ENCODE measurements at places on chromosomes 16 and 17.

DNA sequence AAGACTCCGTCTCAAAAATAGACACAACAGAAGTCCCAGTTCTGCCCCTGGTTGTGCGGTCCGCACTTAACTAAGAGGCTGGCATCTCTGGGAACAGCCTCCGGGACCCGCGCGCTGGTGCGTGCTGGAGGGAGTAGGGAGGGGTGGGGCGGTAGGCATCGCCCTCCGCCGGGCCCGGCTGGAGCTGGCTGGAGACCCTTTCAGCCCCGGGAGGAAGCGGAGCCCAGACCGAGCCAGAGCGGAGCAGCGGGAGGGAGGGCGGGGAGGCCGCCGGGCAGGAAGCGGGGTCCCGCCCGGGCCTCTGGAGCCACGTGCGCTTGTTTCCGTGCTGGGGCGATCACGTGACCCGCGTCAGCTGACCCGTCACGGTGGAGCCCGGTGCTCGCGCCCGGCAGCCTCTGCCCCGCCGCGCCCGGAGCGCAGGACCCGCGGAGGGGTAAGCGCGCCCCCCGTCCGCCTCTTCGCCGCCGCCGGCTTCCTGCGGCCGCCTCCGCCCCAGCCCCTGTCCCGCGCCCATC lies at the start of gene WDR81:
Gene WDR81 (plus strand): TSS at position 354 of the 518 bp plus-strand sequence. CDS start 256 bp downstream, outside the sequence.
- peak; percentile 88 for DNase-seq

DNA sequence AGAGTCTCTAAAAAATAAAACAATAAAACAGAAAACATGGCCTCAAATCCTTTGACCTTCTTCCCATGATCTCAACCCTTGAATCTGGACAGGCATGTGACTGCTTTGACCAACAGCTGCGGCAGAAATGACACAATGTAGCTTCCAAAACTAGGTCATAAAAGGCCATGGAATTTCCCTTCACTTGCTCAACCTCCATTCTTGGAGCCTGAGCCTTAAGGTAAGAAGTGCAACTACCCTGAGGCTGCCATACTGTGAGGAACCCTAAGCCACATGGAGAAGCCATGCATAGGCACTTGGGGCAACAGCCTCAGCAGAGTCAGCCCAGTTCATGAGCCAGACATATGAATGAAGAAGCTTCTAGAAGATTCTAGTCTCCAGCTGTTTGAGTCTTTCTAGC lies 75.7 kb upstream of the BRD7 start:
- no peak for DNase-seq

DNA sequence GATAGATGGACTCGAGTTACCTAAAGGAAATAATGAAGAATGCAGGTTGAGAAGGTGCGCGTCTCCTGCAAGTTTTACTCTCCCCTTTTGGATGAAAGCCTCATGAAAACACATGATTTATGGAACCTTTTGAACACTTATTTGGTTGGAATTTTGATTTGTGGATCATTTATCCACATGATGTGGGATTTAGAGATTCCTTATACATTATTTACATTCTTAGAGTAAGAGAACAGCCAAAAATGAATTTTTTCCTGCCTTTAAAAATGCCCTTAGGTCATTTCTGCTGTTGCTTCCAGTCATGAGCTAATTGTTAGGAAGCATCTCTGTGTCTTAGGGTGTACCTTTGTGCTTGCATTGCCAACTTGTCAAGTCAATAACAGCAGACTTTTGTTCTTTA lies 99.9 kb downstream of the RPTOR start:
- DNase-seq = no peak

GRCh38 chr16:30740364-30741251 lies 7.6 kb upstream of the PHKG2 start:
- DNase-seq = no peak

DNA sequence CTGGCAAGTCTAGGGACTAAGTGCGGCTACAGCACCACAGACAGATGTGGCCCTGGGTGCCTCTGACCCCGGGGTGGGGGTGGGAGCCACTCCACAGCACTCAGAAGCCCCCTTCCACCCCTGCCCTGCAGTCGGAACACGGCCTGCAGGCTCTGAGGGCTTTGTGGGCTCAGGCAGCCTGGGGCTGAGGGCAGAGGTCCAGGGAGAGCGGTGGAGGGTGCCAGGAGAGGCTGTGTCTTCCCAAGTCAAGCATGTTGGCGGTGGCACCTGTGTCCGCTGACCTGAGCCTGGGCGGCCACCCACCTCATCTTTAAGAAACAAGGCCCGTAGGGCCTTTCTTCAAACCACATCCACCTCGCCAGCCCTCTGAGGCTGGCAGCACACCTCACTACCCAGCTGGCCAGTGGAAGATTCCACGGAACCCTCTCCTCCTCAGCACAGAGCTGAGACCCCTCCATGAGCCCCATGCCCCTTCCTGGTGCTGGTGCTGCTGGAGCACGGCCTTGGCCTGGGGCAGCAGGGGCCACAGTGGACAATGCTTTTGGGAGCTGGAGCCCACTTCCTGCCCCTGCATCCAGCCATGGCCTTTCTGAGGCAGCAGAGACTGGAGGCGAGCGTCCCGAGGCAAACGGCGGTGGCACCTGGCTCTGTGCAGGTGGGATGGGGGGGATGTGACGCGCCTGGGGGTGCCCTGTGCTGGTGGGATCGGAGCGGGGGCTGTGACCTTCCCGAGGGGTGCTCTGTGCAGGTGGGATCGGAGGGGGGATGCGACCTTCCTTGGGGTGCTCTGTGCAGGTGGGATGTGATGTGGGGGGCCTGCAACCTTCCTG lies 77.8 kb downstream of the ZNF778 start:
- DNase-seq = no peak

- no peak for DNase-seq
Observed at GRCh38 chr17:8237175-8237574, 10.7 kb downstream of the CTC1 start.

DNA sequence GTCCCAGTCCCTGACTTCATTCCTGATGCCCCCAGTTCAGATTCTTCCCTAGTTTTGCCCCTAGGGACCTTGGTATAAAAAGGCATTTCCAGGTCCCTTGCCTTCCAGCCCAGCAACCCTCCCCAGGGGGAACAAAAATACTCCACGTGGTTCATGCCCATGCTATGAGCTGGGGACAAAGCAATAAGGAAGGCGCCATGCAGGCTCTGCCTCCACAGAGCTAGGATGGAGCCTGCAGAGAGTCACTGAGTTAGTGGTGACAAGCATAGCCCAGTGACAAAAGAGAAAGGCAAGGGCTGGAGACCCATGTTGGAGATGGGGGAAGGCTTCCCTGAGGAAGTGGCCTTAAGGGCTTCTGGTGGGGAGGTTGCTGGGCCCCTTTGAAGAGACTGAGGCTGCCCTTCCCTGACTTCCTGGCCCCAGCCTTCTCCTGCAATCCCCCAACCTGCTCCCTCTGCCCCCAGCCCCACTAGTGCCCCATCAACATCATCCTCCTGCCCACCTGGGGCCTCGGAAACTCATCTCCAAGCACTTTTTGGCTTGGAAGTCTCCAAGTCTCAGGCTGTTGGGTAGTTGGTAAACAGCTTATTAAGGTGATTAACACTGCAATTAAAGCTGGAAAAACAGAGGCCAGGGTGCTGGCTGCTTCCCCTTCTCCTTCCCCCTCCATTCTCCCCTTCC lies 9.6 kb downstream of the DLX3 start:
- DNase-seq = no peak
